Left forelimb (tissue), 1 donor: ENCODE measurements at places on chromosomes 2 and 18.

GRCh38 chr2:217705461-217705860 lies 297.3 kb downstream of the TNS1 start:
- DNase-seq, result no peak

DNA sequence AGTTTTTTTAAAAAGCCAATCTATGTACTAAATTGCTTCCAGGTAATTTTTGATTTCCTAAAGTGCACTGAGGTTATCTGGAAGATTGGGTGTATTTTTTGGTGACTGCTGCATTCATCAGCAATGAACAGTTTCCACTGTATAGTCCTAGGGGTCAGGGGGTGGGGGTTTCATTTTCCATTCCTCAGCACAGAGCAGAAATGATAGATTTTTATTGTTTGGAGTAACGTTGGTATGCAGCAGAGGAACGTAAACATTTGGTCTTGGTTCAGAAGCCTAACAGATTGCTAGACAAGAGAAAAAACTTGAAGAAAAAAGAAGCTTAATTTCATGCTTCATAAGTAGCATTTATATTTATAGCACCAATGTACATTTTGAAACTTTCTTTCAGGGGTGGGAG lies 54.9 kb downstream of the ZCCHC2 start:
- no peak for DNase-seq

DNA sequence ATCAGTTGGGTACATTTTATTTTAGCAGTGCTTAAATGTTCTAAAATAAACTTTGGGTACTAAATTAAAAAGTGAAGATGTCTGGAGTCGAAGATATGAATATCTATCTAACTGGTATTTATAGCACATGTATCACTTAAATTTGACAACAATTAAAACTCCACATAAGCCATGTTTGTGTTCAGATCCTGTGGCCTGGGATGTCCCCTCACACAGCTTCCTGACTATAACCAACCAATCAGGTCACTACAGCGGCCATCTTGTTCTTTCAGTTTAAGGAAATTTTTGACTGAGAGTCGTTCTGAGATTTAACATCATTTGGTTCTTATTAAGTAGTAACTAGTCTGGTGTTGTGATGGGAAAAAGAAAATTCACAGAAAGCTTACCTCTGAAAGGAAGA lies 170.7 kb upstream of the NRP2 start:
- no peak for DNase-seq

GRCh38 chr2:73385123-73385503 lies 523 bp upstream of the ALMS1 start:
- no peak for DNase-seq

DNA sequence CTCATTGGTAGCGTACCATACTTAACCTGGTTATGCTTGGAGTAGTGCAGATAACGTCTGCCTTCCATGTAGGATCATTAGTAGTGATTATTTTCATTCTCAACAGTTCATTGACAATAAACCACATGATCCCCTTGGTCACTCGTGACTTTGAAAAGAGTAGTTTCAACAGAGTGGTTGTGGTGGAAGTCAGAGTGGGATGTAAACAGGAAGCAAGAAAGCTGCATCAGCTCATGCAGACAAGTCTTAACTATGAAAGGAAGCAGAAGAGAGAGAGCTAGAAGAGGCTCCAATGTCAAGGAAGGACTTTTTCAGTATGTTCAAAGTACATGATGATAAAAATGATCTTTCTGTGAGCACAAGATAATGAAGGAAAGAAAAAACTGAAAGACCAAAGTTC lies 287.4 kb downstream of the MBD2 start:
- DNase-seq, result no peak

DNA sequence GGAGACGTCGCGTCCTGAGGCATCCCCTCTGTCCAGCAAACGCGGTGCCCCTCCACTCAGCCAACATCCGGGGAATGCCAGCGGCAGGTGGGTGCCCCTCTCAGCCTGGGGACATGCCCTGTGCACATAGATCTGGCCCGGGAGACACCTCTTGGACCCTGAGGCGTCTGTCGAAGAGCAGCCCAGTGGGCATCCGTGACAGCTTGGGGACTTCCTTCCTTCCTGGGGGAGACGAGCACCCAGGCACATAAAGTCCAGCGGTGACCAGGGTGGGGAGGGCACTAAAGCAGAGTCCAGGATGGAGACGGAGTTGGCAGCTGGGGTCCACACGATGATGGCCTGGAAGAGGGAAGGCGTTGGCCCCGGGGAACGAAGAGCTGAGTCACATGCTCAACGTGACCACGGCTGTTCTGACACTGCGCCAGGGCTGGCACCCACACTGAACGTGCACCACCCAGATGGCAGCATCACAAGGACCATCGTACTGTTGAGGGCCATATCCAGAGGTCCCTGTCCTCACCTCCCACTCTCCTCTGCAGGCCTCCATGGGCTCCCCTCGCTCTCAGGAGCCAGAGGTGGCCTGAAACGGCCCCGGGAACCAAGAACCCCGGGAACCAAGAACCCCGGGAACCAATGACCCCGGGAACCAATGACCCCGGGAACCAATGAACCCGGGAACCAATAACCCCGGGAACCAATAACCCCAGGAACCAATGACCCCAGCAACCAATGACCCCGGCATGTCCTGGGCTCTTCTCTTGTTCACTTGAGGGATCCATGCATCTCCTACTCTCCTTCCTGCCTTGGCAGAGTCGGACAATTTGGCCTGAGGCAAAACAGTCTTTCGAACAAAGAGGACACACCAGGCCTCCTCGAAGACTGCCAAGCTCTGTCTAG lies 22.6 kb downstream of the HDAC4 start:
- DNase-seq, result no peak

GRCh38 chr2:219748671-219749570 lies 121.5 kb downstream of the SLC4A3 start:
- peak; percentile 20 for DNase-seq
